ENCODE measurements at places on chromosomes 5 and 9. TPM values are rescaled to one million over a fixed set of nuclear protein-coding genes. Genes with fewer than 3 reads are reported as not detected.

- no peak for DNase-seq
These were observed 5.8 kb upstream of the BICD2 start for GRCh38 chr9:92770360-92770995.

CDC20B gene
- total RNA-seq = 0.11 TPM

- DNase-seq = no peak
These were observed 266.7 kb upstream of the SMARCA2 start for GRCh38 chr9:1748407-1748806.

DNA sequence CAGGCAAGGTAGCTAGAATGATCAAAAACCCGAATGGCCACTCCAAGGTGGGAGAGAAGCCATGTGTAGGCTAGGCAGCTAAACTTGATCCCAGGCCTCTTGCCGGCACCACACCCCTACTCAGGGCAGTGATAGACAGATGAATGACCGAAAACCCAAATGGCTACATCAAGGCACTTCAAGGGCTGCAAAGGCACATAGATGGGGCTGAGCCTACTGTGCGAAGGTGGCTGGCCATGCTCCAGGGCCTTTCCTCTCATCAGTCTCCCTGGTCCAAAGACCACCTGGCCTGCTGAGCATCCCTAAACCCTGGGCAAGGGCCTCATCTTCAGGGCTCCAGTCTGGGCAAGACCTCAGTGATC is 3.7 kb upstream of the TIFAB start:
- no peak for DNase-seq

DNA sequence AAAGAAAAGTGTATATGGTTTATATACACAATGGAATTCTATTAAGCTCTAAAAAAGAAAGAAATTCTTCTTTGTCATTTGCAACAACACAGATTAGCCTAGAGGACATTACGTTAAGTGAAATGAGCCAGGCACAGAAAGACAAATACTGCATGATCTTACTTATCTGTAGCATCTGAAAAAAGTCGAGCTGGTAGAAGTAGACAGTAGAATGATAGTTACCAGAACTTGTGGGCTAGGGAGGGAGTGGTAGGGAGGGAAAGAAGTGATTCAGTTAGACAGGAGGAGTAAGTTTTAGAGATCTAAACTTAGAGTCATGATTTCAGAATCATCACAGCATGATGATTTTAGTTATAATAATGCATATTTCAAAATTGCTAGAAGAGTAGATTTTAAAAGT is 184.6 kb downstream of the TLE4 start:
- DNase-seq = no peak

DNA sequence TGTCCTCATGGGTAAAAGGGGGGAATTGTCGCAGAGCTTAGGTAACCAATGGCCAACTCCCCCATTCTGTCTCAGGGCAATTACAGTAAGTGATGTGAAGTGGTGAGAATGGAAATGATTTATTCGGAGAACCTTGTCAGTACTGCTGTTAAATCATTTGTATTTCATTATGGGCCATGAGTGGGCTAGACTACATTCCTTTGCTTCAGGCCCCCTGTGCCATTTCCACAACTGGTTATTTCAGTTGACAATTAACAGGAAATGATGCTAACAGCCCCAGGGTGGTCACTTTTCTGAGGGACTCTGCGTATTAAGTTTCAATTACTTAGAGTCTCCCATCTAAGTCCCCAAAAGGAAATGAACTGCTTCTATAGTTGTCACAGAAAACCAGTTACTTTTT is 653.7 kb downstream of the CCDC171 start:
- DNase-seq = no peak

DNA sequence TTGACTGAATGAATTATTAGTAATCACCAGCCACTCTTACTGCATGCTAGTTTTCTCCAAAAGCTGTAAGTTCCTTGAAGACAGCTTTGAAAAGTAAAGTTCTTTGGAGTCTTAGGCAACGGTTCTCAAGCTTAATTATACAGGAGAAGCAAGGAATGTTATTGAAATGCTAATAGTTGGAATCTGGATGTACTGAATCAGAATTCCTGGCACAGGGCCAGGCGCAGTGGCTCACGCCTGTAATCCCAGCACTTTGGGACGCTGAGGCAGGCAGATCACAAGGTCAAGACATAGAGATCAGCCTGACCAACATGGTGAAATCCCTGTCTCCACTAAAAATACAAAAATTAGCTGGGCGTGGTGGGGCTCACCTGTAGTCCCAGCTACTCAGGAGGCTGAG is 33.4 kb downstream of the GRIA1 start:
- DNase-seq = peak; percentile 76

- no peak for DNase-seq
These were observed 222.4 kb upstream of the IRX4 start for GRCh38 chr5:2105141-2105540.

LCN15 gene
- not detected for total RNA-seq

NKD2 gene
- 0.48 TPM for total RNA-seq

- no peak for DNase-seq
These were observed 16.6 kb downstream of the PTGR1 start for GRCh38 chr9:111582888-111583287.

ENHO gene
- 0.55 TPM for total RNA-seq

OBP2B gene
- total RNA-seq = not detected

DNA sequence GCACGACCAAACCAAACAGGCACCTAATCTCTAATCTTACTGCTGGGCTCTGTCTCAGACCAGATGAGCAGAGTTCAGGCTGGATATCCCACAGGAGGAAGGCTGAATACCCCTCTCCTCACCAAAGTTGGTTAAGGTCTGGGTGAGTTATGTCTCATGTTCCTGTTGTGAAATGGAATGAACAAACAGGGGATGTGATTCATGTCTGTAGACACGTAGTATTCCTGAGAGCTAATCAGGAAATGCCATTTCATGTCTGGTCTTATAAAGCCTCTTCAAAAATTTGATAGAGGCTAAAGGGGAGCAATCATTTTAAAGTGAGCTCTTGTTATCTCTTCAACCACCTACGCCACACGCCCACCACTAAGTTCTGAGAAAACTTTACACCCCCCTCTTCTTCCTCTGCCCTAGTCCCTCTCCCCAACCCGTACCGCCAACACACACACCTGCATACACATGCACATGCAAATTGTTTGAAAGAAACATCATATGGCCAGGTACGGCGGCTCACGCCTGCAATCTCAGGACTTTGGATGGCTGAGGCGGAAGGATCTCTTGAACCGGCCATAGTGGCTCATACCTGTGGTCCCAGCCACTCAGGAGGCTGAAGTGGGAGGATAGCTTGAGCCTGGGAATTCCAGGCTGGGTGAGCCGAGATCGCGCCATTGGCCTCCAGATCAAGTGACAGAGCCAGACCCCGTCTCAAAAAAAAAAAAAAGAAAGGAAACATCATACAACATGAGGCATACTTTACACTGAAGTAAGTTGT is 69.8 kb upstream of the RAI14 start:
- peak; percentile 94 for DNase-seq

DNA sequence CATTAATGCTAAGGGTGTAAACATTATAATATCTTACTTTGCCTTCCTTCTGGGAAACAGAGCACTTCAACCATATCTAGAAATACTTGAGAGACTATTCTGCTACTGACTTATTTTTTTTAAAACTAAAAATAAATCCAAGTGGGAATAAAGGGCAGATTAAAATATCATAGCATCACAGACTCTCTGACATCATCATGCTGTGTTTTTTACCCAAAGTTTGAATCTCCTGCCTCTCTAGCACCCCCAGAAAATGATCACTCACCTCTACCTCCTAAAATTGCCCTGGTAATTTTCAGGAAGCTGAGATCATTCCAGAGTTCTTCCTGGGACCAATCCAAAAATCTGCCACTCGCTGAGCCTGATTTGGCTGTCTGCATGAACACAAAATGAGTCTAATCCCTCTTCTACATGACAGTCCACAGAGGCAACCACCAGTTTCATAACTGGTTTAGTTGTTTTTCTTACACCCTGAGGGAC is 813.8 kb upstream of the DMAC1 start:
- peak; percentile 3 for DNase-seq

GRCh38 chr5:143534761-143535154 is 131.3 kb upstream of the NR3C1 start:
- DNase-seq = no peak

TMEM252 gene
- not detected for total RNA-seq

DNA sequence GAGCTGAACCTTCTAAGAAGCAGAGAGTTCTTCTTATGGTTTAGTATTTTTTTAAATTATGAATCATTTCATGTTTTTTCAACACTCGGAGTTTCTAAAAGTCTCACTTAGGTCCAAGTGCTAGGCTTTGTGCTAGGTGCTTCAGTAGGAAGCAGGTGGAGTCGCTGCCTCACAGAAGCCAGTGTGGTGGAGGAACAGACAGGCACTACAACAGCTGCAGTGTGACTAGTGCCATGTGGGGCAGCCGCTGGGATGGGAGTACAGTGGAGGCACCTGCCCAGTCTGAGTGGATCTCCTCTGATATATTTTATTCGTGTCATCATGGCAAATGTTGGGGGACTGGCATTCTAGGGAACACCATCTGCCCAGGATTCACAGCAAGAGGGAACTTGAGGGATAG is 15.3 kb downstream of the PCDHGC5 start:
- no peak for DNase-seq

DNA sequence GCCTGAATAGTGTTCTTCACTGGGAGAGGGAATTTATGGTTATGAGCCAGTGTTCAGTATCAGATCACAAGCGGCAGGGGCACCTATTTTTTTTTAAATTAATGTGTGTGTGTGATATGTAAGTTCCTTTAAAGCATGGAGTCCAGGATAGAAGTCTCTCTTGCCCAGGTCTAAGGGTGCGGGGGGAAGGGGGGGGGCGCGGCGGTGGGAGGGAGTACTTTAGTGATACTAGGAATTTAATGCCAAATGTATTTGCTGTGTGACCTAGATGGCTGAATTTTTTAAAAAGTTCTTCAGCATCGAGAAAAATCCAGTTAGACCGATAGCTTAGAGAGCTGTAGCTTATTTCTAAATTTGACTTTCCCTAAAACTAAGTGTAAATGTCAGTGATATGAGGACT is 1.5 kb upstream of the FCHO2 start:
- DNase-seq = no peak

- DNase-seq = no peak
These were observed 15.4 kb downstream of the MEGF10 start for GRCh38 chr5:127306036-127306435.
